ENCODE measurements at places on chromosomes 7 and 10.

DNA sequence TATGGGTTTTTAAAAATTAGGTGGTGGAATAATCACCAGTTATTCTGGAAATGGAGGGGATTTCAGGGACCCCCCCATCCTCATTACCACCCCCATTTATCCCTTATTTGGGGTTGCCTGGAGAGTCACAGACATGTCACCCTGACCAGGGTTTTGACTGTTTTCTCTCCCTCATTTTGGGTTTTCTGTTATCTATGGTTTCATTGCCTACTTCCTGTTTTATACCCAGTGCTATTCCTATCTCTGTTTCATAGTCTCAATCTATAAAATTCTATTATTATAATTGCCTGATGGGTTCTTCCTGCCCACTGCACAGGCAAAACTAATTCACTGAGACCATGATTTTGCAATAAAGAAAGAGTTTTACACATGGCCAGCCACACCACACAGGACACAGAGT, 15.9 kb upstream of the FAM221A start:
- no peak for DNase-seq

DNA sequence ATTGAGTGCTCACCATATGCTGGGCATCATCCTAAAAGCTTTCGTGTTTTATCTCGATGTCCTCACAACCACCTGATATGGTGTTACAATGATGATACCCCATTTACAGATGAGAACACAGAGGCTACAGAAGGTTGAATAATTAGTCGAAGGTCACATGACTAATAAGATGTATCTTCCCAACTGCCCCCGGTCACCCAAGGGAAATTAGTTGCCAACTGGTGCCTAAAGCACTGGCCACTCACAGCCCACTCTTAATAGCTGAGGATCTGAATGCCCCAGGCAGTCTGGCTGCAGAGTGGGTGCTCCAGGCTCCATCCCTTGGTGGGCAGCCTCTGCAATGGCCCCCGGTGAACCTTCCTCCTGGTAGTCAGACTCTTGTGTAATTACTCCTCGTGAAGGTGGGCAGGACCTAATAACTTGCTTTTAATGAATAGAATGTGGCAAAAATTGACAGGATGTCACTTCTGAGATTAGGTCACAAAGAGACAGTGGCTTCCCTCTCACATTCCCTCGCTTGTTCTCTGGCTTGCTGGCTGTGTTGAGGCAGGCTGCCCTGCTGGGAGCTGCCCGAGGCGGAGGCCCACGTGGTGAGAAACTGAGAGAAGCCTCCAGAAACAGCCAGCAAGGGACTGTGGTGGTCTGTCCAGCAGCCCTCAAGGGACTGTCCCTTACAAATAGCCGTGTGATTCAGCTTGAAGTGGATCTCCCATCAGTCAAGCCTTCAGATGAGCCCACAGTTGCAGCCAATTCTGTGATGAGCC, 109.4 kb downstream of the ARHGAP22 start:
- DNase-seq: no peak

DNA sequence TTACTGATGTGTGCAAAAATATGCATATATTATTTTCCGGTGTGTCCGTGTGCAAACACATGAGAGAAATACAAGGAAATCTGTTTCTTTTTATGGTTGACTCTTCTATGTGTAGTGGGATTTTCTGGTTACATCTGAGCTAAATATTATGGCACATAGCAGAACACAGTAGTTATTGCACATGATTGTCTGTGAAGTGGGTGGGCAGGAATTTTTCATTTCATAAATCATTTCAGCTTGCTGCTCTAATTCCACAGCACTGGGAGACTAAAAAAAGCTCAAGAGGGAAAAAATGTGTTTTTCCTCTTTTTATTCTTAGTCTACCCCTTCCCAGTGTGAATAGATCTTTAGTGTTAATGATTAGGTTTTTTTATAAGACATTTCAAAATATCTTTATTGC, 197.9 kb downstream of the MBL2 start:
- no peak for DNase-seq

DNA sequence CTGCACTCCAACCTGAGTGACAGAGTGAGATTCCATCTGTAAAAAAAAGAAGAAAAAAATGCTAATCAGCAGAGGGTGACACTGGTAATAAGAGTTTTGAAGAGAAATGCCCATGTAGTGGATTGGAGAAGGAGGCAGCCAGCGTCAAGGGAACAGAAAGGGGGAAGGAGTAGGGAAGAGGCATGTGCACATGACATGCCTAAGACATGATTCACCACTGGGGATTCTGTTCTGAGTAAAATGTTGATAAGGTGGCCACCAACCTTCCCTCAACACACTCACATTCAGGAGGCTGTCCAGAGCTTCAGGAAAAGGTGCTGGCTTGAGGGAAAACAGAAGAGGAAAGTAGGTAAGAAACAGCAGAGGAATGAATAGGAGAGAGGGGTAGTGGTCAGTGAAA, 39.9 kb downstream of the AKR1D1 start:
- no peak for DNase-seq

- no peak for DNase-seq
These were observed 9.1 kb downstream of the MDFIC start for GRCh38 chr7:114930829-114931655.

GRCh38 chr10:58104351-58104751, 163.3 kb downstream of the IPMK start:
- no peak for DNase-seq

GRCh38 chr7:22676385-22676784, 50.6 kb upstream of the IL6 start:
- DNase-seq: no peak

GRCh38 chr7:467856-468545, 51.6 kb downstream of the PDGFA start:
- DNase-seq: no peak

- DNase-seq: no peak
These were observed 9.1 kb downstream of the CELF2 start for GRCh38 chr10:11026773-11027172.

DNA sequence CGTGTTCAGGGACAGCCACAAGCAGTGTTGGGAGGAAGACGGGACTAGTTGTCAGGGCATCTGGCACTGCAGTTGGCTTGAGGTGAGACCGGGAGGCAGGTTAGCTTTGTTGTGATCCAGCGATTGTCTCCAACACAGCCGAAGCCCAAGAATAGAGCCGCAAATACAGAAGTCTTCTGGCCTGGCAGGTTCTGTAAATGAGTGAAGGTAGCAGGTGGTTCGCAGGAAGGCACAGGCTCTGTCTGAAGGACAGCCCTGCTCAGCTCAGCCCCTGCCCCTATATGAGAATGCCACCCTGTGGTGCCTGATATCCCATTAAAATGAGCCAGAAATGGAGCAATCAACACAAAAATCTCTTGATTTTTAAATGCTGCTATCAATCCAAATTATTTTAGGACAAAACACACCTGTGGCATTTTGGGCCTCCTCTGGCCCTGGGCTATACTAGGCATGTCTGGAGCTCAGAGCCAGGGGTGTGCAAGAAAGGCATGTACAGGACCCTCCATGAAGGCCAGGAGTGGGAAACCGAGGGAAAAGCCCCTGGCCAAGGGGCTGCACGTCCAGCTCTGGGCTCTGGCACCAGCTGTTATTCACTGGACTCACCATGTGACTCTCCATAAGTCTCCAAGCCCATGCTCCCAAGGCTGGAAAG, 11.2 kb upstream of the C10orf71 start:
- DNase-seq: no peak

DNA sequence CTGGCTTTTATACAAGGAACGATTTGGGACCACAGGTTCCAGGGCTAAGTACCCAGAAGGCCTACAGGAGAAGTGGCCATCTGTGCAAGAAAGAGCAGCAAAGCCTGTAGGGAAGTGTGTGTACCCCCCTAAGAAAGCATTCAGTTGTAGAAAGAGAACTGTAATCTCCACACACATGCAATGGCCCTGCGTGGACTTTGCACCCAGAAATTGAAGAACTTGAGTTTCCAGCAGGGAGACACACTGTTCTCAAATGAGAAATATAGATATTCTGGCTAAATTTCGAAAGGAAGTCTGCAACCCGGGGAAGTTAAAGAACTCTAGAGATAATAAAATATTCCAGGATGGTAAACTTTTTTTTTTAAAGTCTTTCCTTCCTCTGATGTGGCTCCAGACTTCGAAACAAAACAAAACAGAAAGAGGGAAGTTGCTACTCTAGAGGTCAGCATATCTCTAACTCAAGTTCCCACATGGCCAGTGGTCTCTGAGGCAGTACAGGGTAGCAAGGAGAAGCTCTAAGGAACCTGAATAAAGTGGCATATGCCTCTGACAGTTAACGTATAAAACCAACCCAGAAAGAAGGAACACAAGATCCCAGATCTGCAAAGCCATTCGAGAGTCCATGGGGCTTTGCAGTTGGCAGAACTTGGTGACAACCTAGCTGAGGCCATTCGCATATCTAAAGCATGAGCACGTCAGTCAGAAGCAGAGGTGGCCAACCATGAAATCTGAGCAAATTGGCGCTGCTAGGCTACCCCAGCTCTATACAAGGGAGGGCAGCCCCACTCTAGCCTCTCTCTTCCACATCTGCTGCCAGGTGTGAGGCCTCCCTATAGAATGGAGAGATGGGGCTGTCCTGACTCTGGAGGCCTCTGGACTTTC, 56.6 kb downstream of the ELMO1 start:
- DNase-seq: no peak

- DNase-seq: no peak
These were observed 22.7 kb downstream of the TACR2 start for GRCh38 chr10:69394020-69394419.

GRCh38 chr7:471191-471865, 48.3 kb downstream of the PDGFA start:
- no peak for DNase-seq

GRCh38 chr10:42623929-42624328, 14.4 kb downstream of the ZNF33B start:
- no peak for DNase-seq

DNA sequence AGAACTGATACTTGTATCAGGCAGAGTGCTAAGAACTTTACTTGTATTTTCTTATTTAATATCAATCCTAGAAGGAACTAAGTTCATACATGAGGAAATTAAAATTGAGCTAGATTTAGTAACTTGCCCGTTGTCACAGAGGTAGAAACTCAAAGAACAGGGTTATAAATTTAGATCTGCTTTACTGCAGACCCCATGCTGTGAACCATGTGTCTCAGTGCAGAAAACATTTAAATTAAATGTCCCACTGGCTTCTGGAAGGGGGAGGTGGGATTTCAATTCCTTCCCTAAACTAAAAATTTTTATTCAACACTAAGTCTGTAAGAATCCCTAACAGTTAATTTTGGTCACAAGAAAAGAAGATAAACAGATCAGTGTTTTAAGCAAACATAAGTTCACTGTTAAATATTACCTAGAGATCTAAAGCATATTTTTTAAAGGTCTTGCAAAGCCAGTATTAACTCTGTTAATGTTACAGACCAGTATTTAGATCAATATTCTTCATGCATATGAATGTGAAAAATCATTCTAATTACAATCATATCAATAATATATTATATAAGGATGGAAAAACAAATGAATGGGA, 23.1 kb downstream of the WASL start:
- no peak for DNase-seq

DNA sequence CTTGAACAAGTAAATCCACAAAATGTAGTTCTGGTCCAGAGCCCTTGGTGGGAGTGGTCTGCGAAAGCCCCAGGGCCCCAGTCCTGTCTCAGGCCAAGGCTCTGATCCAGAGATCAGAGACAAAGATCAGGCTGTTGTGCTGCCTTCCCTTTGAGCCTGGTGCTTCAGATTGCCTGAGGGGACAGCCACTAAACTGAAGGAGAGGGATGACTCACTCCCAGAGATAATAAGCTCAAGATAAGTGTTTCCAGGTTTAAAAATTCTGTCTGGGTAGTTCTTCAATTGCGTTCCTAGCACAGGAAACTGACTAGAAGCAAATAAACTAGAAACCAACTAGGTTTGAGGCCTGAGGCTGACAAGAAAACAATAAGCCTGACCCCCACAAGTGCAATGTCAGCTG, 190.2 kb downstream of the RAMP3 start:
- DNase-seq: no peak

- no peak for DNase-seq
These were observed 24.3 kb upstream of the ZRANB1 start for GRCh38 chr10:124917428-124918190.

DNA sequence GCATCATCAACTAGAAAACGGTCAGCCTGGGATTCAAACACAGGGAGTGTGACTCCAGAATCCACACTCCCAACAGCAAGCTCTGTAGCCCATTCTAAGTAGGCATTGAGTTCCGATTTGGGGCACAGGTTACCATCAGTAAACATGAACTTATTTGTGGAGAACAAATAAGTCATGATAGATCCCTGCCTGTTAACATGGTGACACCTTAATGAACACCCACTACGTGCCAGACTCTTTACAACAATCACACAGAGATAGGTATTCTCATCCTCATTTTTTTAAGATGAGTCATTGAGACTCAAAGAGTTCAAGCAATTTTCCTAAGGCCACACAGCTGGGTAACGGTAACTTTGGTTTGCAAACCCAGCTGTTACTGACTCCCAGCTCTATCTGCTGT, 91.5 kb downstream of the LYZL2 start:
- no peak for DNase-seq

- no peak for DNase-seq
These were observed 45.1 kb downstream of the CYP2C9 start for GRCh38 chr10:94983555-94983954.

- DNase-seq: no peak
These were observed 432.0 kb downstream of the ATRNL1 start for GRCh38 chr10:115525141-115525540.

DNA sequence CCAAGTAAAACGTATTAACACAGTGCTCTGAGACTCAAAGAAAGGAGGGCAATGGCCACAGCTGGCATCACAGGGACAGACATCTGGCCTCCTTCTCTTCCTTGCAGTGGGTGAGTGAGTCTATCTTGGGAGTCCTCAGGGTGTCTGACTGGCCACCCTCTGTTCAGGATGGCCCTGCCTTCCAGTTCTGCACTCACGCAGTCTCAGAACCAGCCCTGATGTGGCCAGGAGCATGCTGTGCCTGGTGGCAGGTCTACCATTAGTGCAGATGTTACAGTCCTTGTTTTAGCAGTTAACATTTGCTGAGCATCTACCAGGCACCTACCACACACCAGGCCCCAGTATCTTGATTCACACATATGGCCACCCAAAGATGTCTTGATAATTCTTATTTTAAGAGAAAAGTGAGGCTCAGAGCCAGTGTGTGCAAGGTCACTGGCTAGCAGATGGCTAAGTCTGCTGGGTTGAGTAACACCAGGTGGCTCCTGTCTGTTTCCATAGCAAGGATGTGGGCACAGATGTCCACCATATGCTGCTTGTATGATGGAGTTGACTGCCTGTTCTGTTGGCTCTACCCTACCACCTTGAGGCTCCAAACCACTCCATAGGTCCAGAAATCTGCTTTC, 23.2 kb upstream of the ARHGAP22 start:
- DNase-seq: no peak

DNA sequence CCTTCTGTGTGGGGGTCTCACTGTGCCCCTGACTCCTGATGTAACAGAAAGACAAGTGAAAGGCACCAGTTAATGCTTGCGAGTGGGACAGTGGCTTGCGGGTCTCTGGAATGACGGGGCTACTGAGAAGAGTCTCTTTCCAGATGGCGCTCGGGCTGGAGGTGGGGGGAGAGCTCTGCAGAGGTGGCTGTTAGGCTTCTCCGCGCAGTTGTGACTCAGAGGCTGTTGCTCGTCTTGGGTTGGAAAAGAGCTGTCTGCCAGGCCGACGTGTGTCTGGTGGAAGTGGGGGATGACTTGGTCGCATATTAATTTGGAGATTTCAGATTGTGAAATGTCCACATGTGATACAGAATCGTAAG, 27.9 kb upstream of the SH2B2 start:
- no peak for DNase-seq

- DNase-seq: no peak
These were observed 643.5 kb upstream of the POT1 start for GRCh38 chr7:125573126-125573525.

- DNase-seq: no peak
These were observed 187.6 kb upstream of the NEBL start for GRCh38 chr10:21084700-21085099.

GRCh38 chr7:149496642-149497391, 792 bp downstream of the ZNF746 start:
- no peak for DNase-seq
